ENCODE measurements at places on chromosomes 7 and 10.

DNA sequence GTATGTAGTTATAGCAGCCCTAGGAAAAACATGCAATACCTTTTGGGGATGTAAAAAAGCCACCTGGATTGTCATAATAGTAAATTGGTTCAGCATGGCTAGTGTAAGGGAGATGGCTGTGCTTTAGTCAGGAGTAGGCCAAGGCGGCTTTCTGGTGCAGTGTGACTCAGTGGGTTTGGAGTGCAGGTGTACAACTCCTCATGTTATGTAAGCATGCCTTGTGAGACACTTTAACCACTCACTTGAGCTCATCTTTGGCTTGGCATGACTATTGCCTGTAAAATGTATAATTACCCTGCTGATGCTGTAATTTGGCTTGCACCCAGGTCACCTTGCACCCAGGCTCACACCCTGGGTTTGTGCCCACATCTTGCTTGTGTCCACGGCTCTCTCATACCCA is 239.2 kb upstream of the GLI3 start:
- no peaks in the 10 kb centered on the region for H3K27me3 ChIP-seq
- peaks cover 6% of the 10 kb centered on the region for H3K4me1 ChIP-seq
- DNase-seq: no peak
- H3K36me3 ChIP-seq: no peaks in the 10 kb centered on the region
- no peak overlapping the region for H3K4me3 ChIP-seq
- no peak overlapping the region for H3K27ac ChIP-seq

DNA sequence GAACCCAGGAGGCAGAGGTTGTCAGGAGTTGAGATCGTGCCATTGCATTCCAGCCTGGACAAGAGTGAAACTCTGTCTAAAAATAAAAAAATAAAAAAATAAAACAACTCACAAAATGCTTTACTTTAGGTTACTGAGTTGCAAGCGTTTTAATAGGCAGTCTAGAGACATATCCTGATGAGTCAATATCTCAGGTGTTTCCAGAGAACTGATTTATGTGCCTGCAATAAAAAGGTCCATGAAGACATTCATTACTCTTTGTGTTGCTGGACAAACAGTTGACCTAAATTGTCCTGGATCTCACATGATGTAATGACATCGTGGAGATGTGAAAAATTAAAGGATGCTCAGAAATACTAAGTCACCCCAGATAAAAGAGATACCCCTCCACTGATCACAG is 31.5 kb downstream of the CDNF start:
- DNase-seq: no peak
- no peaks in the 10 kb centered on the region for H3K4me1 ChIP-seq
- H3K36me3 ChIP-seq: no peaks in the 10 kb centered on the region
- H3K27ac ChIP-seq: no peak overlapping the region
- H3K4me3 ChIP-seq: no peak overlapping the region

GRCh38 chr7:44748045-44748947 is at the start of gene ZMIZ2:
Gene ZMIZ2 (plus strand): TSS chr7:44748847. CDS start chr7:44756250, 7,403 bp downstream.
- peak within 1 kb of the TSS; percentile 89 for H3K27ac ChIP-seq

DNA sequence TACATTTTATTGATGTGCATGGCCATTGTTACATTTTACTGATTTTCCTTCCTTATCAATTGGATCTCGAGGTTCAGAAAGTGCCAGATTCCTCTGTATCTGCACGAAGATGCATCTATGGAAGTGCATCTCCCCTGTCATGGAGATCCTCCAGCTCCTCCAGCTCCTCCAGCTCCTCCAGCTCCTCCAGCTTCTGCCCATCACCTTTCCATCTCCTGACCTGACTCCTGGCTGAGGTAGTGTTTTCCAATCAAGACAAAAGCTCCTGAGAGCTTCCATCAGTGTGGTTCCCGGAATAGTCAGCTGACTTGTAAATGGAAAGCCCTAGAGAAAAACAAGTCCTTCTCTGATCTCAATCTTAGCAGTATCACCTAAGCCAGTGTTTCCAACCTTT is 90.8 kb upstream of the KLF6 start:
- H3K36me3 ChIP-seq: no peaks in the 10 kb centered on the region
- peaks cover 17% of the 10 kb centered on the region for H3K4me1 ChIP-seq
- DNase-seq: no peak
- H3K27me3 ChIP-seq: no peaks in the 10 kb centered on the region

- peaks cover 57% of the 10 kb centered on the region for H3K4me1 ChIP-seq
Measured at GRCh38 chr7:603152-603951, 83.7 kb upstream of the PDGFA start.

- H3K36me3 ChIP-seq: no peaks in the 10 kb centered on the region
- no peaks in the 10 kb centered on the region for H3K4me1 ChIP-seq
- DNase-seq: no peak
Measured at GRCh38 chr10:25912866-25913265, 21.2 kb upstream of the MYO3A start.

DNA sequence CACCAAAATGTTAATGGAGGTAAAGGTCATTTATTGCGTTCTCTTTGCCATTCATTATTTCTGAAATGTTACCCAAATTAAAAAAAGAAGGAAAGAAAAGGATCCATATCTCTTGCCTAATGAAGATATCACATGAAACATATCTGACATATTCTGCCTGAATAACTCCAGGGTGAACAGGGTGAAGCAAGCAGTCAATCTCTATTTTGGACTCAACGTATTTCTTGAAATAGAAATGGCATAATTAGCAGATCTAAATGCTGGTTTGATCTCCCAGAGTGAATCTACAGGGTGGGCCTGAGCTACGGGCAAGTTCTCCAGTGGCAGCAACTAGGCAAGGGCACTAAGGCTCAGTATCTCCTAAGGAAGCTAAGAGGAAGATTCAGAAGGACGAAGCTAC is 24.0 kb downstream of the MPP7 start:
- no peaks in the 10 kb centered on the region for H3K36me3 ChIP-seq
- H3K27ac ChIP-seq: no peak overlapping the region
- no peak for DNase-seq
- H3K4me3 ChIP-seq: no peak overlapping the region

- no peak overlapping the region for H3K4me3 ChIP-seq
- H3K27me3 ChIP-seq: no peaks in the 10 kb centered on the region
- H3K36me3 ChIP-seq: peaks cover 24% of the 10 kb centered on the region
- no peak for DNase-seq
- H3K4me1 ChIP-seq: no peaks in the 10 kb centered on the region
- H3K27ac ChIP-seq: no peak overlapping the region
Measured at GRCh38 chr10:12081470-12081869, 12.7 kb downstream of the DHTKD1 start.

DNA sequence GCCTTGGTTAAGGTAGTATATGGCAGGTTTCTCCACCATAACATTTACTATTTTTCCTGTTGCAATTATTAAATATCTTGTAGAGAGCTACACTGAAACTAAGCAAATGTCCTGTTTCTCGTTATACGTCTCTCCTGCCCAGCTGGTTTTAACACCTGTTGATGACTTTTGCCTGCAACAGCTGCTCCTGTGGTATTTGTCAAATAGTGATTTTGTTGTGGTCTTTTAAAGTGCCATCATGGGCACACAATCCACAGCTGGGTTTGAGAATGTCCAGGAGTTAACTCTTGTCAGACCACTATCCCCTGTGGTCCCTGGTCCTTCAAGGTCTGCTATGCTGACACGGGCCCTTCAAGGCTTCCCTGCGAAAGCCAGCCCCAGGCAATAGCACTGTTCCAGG is 24.9 kb upstream of the SEC61G start:
- H3K4me3 ChIP-seq: no peak overlapping the region
- peak; percentile 28 for DNase-seq
- H3K27ac ChIP-seq: no peak overlapping the region

- H3K27ac ChIP-seq: no peak overlapping the region
- no peaks in the 10 kb centered on the region for H3K27me3 ChIP-seq
- no peak overlapping the region for H3K4me3 ChIP-seq
- H3K36me3 ChIP-seq: peaks cover 18% of the 10 kb centered on the region
- peaks cover 9% of the 10 kb centered on the region for H3K4me1 ChIP-seq
Measured at GRCh38 chr7:50448823-50449222, 1.3 kb downstream of the FIGNL1 start.

GRCh38 chr7:25496476-25497368 is 268.4 kb upstream of the NPVF start:
- peak; percentile 71 for DNase-seq
- H3K4me3 ChIP-seq: no peak overlapping the region
- no peaks in the 10 kb centered on the region for H3K27me3 ChIP-seq
- H3K4me1 ChIP-seq: peaks cover 16% of the 10 kb centered on the region
- no peaks in the 10 kb centered on the region for H3K36me3 ChIP-seq

DNA sequence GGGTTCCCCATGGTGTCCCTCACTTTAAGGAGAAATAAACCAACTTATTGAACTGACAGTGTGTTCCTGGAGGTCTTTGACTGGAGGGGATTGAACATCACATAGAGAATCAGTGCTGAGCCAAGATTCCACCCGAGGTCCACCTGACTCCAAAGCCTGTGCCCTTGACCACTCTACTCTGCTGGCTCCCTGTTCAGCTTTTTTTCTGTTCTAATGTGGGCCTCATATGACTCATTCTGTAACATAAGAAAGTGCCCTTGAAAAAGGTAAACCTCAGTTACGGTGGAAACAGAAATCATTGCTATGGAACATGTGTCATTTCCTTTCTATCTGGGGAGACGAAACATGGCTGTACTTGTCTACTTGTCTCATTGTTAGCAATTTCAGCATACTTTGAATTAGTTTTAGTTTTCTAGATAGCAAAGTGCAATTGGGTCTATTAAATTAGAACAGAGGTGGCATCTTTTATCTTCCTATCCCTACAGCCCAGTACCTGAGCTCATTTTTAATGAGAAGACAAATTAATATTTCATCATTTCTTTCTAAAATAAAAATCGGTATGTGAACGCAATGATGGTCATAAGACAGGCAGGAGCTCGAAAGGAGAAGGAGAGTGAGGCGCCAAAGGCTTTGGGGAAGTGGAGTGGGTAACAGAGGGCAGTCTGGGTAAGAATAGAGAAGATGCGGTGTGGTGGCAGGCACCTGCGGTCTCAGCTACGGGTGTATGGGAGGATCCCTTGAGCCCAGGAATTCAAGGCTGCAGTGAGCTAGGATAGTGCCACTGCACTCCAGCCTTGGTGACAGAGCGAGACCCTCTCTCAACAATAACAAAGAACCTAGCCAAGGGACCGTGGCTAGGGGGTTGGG is 1.5 kb downstream of the GSDME start:
- H3K36me3 ChIP-seq: no peaks in the 10 kb centered on the region
- DNase-seq: no peak
- H3K4me1 ChIP-seq: peaks cover 14% of the 10 kb centered on the region
- no peak overlapping the region for H3K27ac ChIP-seq
- H3K4me3 ChIP-seq: no peak overlapping the region
- H3K27me3 ChIP-seq: peaks cover 22% of the 10 kb centered on the region

DNA sequence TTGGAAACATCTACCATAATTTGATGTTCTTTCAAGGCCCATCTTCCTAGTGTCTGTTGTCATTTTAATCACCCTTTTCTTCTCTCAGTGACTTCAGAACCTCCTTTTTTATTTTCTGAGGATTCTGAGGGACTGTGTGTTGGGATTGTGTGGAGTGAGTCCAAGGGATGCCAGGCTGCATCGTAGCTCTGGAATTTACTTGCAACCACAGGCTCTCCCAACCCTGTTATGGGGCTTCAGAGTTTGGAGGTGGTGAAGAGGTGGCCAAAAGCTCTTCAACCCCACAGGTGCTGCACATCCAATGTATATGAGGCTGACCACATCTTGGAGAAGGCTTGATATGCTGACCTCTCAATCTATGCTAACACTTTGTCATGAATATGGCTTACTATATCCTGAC is 79.5 kb upstream of the GPR141 start:
- H3K27me3 ChIP-seq: peaks cover 2% of the 10 kb centered on the region
- DNase-seq: no peak
- H3K27ac ChIP-seq: no peak overlapping the region
- no peaks in the 10 kb centered on the region for H3K36me3 ChIP-seq

GRCh38 chr7:47937711-47938573 is 10.3 kb downstream of the PKD1L1 start:
- H3K4me1 ChIP-seq: peaks cover 8% of the 10 kb centered on the region
- H3K27me3 ChIP-seq: no peaks in the 10 kb centered on the region
- H3K27ac ChIP-seq: no peak overlapping the region

DNA sequence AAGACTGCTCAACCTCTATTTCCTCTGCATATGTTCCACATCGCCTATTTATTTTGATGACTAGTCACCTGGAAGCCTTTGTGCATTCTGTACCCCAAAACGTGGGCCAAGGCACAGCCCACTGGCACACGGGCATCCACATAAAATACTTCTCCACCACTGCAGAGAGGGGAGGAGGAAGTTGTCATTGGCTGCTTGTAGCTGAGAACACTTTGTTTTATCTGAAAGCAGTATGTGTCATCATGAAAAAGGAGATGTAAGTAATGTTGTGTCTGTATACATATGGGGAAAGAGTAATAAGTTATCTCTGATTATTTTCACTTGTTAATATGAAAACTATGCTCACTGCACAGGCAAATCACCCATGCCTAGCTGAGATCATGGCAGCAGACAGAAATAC is 48.2 kb upstream of the AMPH start:
- H3K27ac ChIP-seq: no peak overlapping the region
- peaks cover 3% of the 10 kb centered on the region for H3K4me1 ChIP-seq
- H3K27me3 ChIP-seq: no peaks in the 10 kb centered on the region
- H3K4me3 ChIP-seq: no peak overlapping the region

- H3K27ac ChIP-seq: no peak overlapping the region
- H3K4me1 ChIP-seq: no peaks in the 10 kb centered on the region
- H3K36me3 ChIP-seq: no peaks in the 10 kb centered on the region
- H3K4me3 ChIP-seq: no peak overlapping the region
- H3K27me3 ChIP-seq: no peaks in the 10 kb centered on the region
Measured at GRCh38 chr10:62437696-62438095, 63.5 kb downstream of the ZNF365 start.

DNA sequence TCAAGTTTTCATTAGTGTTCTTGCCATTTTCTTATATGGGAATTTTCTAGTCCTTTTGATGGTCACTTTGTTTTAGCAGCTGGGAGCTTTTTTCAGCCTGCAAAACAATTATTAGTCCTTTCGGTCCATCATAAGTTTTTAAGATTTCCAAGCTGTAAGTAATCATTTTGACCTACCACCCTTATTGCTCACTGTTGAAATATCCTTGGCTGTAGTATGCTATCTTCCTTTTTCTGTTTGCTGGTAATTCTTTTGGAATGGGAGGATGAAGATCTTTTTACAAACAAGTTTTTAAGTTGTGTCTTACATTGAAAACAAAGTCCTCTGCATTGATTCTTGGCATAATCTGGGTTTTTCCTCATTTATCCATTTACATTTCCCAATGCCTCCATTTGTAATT is 24.0 kb downstream of the BZW2 start:
- H3K4me3 ChIP-seq: no peak overlapping the region
- no peaks in the 10 kb centered on the region for H3K4me1 ChIP-seq
- H3K27ac ChIP-seq: no peak overlapping the region
- DNase-seq: peak; percentile 46

- no peak overlapping the region for H3K27ac ChIP-seq
- no peaks in the 10 kb centered on the region for H3K36me3 ChIP-seq
- no peak overlapping the region for H3K4me3 ChIP-seq
- no peaks in the 10 kb centered on the region for H3K27me3 ChIP-seq
- DNase-seq: no peak
- peaks cover 8% of the 10 kb centered on the region for H3K4me1 ChIP-seq
Measured at GRCh38 chr10:3961082-3961481, 176.1 kb upstream of the KLF6 start.

Data from muscle of leg (tissue), 16 donors.